ENCODE measurements at places on chromosomes 11 and 22.

- DNase-seq: no peak
Observed at GRCh38 chr11:102251423-102251822, 65.9 kb upstream of the BIRC3 start.

DNA sequence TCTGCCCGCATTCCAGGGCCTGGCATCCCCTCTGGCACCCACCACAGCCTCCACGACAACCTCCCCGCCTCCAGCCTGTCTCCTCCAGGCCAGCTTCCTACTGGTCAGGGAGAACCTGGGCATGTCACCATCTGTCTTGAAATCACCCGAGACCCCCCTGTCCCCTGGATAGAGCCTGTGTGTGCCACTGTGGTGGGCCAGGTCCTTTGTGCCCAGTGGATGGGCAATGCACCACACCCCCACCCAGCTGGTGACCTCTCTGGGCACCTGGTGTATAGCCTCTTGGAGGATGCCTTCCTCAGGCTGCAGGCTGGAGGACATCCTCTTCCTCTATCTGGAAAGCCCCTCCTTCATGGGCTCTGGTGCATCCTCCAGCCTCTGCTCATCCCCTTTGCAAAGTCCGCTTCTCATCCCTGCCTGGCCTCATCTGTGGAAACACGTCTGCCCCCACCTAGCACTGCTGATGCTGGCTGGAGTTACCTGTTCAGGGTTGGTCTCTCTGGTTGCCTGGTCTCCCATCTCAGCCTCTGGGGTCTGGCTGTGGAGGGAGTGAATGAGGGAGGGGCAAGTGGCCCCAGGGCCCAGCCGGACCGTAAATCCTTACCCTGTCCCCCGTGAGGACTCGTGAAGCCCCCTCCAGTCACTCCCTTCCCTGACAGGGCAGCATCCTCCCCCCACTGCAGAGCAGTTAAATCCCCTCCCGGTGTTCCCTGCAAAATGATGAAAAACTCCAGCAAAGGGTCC lies 589.6 kb downstream of the TBC1D22A start:
- DNase-seq: no peak

- DNase-seq: no peak
Observed at GRCh38 chr22:25350551-25350971, 131.1 kb downstream of the CRYBB2 start.

DNA sequence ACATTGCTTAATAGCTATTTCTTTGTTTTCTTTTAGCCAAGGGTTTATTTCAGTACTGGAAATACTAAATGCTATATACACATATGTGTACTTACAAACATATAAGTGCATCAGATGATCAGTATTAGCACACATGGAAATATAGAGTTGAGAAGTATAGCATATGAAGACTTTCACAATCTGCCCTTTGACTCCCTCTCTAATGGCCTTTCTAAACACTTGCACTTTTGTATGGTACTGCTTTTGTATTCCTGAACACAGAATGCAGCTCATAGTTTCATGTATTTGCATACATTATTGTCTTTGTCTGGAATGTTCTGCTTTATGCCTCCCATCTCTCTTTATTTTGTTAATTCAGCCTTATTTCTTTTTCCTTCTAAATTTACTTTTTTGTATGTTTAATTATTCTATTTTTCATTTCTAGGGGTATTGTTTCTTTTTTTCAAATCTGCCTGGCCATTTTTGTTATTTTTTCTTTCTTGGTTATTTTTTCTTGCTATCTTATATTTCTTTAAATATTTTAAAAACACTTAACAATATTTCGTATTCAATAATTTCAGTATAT lies 28.8 kb downstream of the ACER3 start:
- no peak for DNase-seq

DNA sequence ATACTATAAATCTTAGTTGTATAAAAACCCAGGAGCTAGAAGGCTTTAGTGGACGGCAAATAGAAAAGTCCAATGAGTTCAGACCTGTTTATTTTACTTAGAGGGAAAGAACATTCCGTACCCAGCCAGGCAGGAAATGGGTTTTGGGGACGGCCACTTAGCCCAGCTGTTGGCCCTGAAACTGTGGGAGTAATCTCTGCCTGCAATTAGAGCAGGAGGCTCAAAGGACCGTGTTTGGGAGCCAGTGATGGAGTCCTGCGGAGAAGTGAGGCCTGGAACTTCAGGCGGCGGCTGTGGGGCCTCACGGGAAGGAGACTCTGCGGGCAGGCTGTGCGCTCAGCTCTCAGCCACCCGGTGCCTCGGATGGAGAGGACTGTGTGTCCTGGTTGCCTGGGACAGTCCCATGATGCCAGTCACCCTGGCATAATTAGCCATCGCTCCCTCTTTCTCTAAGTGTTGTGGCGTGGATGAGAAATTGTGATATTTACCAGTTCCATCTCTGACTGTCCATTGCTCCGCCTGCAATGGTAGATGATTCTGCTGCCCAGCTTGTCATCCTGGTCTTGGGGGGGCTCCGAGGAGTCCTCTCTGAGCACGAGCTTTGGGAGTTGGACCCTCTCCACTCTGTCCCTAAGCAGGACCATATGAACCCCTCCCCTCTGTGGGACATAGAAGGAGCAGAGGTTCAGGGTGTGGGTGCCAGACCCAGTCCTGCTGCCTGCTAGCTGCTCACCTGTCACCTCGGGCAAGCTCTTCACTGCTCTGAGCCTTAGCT lies 530.3 kb downstream of the TBC1D22A start:
- no peak for DNase-seq

- no peak for DNase-seq
Observed at GRCh38 chr11:12542186-12542935, 131.9 kb upstream of the TEAD1 start.

DNA sequence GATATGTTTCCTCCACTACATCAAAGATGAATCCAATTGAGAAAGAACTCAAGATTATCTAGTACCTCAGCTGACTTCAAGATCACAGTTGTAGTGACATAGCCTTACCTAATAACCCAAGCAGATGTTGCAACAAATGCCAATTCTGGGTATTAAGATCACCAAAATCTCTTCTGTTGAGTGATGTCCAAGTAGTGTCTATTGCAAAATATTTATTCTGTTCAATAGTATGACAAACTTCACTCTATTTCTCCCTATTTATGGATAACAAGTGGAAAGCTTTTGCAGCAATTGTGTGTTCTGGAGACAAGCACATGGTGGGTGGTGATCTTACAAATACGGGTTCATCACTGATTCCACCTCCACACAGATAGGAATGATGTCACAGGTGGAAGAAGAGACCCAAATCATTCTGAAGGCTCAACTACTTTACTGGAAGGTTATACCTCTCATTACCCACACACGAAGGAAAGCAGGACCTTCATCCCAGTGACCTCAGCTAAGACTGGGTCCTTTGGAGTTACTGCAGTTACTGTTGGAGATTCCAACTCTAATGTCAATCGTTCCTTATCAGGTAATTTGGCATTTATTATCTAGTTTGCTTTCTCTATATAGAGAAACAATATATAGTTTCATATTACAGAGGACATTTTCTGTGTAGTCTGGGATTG lies 72.0 kb downstream of the CD44 start:
- no peak for DNase-seq

DNA sequence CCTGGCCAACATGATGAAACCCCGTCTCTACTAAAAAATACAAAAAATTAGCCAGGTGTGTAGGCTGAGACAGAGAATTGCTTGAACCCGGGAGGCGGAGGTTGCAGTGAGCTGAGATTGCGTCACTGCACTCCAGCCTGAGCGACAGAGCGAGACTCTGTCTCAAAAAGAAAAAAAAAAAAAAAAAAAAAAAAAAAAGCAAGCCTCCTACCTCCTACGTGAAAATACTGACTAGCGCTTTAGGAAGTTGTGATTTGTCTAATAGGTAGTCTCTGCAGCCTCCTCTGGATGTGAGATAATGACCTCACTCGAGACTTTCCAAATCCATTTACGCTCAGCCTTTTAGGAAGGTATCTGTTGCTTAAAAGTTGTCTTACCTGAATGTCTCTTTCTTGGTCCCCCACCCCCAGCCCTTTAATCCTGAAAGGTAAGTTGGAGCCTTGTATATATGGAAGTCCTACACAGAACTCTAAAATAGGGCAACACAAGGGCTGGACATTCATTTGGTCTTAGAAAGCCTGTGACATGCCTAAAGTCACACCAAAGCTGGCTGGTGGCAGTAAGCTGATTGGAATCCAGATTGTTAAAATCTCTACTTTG lies 5.5 kb downstream of the SEPTIN3 start:
- no peak for DNase-seq

DNA sequence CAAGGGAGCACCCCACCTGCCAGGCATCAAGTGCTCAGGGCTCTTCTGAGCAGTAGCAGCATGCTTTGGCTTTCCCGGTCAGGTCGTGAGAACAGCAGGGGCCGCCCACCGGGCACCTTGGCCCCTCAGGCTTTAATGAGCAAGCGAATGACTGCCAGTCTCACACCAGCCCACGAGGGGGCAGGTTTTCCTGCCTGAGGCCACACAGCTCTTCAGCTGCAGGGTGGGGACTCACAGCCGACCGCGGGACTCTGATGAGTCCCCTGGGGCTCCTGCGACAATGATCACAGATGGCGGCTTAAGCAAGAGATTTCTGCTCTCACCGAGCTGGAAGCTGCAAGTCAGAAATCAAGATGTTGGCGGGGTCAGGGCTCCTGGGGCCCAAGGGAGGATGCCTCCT lies 14.3 kb upstream of the FGF19 start:
- DNase-seq: no peak

DNA sequence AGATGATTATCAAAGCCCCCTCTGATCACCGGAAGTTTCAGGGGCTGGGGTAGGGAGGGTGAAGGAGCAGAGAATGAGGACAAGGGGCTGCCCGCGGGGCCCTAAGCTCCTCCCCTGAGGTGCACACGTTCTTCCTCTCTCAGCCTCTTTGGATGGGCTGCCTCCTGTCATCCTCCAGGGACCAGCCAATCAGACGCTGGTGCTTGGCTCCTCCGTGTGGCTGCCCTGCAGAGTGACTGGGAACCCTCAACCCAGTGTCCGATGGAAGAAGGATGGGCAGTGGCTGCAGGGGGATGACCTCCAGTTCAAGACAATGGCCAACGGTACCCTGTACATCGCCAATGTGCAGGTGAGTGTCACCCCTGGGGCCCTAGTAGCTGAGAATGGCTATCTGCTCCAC lies 7.5 kb downstream of the ROBO3 start:
- DNase-seq: no peak

GRCh38 chr22:22598144-22598543 lies 39.1 kb upstream of the PRAME start:
- no peak for DNase-seq

- DNase-seq: peak; percentile 76
Observed at GRCh38 chr11:111977146-111978027, 40.2 kb downstream of the DIXDC1 start.

- DNase-seq: no peak
Observed at GRCh38 chr11:1523779-1524178, 37.2 kb upstream of the MOB2 start.

DNA sequence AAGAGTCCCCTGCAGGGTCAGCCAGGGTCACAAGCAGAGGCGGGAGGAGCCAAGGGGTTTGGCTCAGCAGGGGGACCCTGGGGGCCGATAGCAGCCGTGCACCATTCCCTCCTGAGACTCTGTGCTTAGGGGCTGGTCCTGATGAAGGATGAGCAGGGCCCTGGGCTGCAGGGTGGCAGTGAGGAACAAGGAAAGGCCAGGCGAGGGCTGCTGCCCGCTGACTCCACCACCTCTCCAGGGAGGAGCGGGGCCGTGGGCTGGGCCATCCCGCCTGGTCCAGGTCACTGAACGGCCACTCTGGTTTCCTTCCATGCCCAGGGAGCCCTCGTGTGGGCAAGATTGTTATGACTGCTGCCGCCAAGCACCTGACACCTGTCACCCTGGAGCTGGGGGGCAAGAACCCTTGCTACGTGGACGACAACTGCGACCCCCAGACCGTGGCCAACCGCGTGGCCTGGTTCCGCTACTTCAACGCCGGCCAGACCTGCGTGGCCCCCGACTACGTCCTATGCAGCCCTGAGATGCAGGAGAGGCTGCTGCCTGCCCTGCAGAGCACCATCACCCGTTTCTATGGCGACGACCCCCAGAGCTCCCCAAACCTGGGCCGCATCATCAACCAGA lies 9.2 kb upstream of the NDUFS8 start:
- DNase-seq: no peak

DNA sequence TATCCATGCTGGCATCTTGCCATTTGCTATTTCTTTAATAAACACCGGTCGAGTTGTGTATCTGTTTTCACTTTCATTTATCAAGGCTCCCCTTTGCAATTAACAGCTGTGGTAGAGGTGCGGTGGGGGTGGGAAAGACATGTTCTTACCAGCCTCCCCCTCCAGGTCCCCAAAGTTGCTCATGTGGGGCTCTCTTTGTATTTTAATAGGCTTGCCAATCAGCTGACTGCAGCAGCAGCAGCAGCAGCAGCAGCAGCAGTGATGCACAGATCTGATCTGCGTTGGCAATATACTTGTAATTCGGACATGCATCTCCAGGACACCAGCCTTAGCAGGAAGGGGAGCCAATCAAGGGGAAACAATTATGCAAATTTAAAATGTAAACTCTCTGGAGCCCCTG lies 40.3 kb upstream of the E2F8 start:
- DNase-seq: no peak

DNA sequence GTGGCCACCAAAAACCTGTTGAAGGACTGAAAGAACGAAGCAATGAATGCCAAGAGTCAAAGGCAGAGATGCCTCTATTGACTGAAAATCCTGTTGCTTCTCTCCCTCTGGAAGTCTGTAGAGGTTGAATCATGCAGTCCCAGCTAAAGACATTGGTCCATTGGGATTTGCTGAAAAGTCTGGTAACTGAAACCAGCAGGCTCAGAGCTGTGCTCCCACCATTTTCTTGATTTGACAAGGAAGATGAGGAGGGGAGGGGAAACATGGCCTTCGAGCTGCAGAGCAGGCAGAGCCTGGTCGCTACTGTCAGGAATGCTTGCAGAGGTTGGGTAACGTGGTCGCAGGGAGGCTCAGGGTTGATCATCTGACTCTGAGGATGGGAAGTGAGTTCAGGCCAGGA lies 72.8 kb upstream of the CSNK2A3 start:
- no peak for DNase-seq

GRCh38 chr11:76655501-76656049 lies 15.0 kb downstream of the LRRC32 start:
- no peak for DNase-seq

- no peak for DNase-seq
Observed at GRCh38 chr22:46086577-46087335, 63.6 kb upstream of the PPARA start.

- DNase-seq: no peak
Observed at GRCh38 chr11:111639226-111639925, 37.1 kb downstream of the SIK2 start.

Data from breast epithelium (tissue), 4 donors.